ENCODE measurements at places on chromosomes 1 and 21.

DNA sequence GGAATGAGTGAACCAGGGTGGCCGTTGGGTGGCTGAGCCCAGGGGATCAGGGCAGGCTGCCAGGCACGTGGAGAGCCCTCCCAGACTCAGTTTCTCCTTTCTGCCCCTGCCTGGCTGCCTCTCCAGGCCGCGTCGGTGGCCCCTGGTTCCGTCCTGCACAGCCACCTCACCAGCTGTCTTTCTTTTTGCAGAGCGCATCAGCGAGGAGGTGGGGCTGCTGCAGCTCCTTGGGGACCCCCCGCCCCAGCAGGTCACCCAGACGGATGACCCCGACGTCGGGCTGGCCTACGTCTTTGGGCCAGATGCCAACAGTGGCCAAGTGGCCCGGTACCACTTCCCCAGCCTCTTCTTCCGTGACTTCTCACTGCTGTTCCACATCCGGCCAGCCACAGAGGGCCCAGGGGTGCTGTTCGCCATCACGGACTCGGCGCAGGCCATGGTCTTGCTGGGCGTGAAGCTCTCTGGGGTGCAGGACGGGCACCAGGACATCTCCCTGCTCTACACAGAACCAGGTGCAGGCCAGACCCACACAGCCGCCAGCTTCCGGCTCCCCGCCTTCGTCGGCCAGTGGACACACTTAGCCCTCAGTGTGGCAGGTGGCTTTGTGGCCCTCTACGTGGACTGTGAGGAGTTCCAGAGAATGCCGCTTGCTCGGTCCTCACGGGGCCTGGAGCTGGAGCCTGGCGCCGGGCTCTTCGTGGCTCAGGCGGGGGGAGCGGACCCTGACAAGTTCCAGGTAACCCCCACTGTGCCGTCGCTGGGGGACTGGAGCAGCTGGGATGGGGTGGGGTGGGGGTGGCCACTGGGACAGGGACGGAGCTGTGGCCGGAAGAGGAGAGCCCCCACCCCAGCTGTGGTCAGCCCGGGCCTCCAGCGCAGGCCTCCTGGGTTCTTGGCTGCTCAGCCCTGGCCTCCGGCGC, 63.3 kb downstream of the COL18A1 start:
- DNase-seq, result no peak

- DNase-seq, result peak; percentile 19
These were observed 33.5 kb upstream of the C1orf53 start for GRCh38 chr1:197868751-197869489.

GRCh38 chr21:46437096-46437498, 21.6 kb upstream of the DIP2A start:
- no peak for DNase-seq

- DNase-seq, result peak; percentile 26
These were observed 17.4 kb downstream of the PIK3C2B start for GRCh38 chr1:204477036-204477740.

DNA sequence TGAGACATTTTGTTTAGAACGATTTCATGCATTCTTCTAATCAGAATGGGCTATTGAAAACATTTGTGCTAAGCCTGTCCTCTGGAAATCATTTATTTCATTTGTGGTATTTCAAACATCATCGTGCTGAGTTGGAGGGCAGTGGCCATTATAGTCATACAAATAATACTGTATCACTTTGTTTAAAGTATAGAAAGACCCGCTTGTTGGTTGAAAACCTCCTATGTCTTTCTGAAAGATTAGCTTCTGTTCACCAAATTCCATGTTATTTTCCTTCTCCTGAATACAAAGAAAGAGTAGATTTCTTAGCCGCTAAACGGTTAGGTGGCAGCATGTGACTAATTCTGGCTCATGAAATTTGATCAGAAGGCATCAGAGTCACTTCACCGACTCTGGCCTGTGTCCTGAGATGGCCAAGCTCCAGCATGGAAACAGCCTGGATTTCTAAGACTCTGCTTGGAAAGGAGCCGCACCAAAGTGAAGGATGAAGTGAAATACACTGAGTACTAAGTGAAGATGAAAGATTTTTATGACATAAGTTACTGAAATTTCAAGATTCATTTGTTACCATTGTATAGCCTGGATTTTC, 355.1 kb downstream of the USP25 start:
- DNase-seq, result no peak

DNA sequence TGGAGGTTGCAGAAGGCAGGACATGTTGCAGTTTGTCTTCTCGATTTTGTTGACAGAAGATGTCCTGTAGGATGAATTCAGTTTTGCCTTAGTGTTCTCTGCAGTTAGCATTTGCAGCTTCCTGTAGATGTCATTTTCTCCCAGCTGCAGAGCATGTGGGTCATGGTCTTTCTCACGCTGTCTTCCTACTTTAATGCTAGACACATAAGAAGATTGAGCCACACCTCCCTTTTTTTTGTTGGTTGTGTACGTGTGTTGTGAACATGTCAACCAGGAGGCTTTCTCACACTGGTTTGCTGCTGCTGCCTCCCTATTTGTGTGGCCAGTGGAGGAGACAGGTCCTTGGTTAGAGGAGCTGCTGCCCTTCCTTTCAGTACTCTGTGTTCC, 110.7 kb downstream of the VPS13D start:
- DNase-seq, result no peak

DNA sequence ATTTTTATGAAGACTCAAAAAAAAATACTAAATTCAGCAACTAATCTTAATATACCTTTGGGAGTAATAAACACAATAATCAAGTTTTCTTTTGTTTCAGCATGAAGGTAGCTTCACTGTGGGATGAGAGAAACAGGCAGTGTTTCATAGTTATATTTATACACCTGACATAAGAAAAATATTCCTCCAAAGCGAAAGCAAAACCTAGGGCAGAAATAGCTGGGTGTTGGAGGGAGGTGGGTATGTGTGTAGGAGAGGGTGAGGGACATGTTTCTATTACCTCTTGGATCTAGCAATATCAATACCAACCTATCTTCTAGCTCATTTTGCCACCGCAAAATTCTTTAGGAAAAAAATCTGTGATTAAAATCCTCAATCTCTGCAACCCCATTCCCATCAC, 24.9 kb upstream of the MAN1A2 start:
- DNase-seq, result no peak

- DNase-seq, result no peak
These were observed 99.4 kb upstream of the EDEM3 start for GRCh38 chr1:184854036-184854435.

DNA sequence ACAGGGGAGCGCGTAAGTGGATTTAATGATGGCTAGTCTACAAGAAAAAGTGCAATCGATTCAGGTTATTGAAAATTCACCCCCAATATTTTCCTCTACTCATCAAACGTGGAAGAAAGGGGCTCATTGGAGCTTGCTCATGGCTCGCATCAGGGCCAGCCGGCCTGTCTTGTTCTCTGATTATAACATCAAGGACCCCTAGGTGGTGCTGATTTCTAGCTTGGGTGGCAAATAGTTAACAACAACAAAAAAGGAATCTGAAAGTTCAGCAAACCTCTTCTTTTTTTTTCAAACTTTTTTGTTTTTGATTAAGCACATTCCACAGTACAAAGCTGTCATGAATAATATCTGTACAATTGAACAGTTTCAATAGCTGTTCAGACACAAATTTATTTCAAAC, 35.8 kb upstream of the SOD1 start:
- no peak for DNase-seq

DNA sequence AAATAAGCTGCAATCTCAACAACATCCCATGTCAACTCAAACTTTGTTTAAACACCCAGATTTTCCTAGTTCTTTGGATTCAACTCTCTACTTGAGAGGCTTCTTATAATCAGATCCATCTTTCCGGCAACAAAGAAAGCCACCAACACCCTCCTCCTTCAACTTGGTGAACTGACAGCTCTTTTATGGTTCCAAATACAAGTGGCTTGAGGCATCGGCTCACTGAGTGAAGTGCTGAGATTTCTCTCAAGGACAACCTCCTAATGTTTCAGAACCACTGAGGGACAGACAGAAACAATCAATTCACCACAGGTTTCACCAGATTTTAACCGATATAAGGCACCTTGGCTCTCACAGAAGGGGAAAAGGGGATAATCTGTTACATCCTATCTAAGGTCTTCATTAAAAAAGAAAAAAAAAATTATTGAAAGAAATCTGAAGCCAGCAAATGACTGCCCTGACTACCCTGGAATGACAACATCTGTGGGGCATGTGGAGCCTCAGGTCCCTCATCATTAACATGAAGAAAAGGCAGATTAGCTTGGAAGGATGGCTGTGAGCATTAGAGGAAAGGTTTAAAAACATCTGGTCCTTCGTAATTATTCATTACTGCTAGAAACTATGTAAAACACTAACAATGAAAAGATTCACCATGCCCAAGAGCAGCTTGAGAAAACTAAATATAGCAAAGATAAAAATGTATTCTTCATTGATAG, 50.9 kb downstream of the PTPN14 start:
- DNase-seq, result no peak

DNA sequence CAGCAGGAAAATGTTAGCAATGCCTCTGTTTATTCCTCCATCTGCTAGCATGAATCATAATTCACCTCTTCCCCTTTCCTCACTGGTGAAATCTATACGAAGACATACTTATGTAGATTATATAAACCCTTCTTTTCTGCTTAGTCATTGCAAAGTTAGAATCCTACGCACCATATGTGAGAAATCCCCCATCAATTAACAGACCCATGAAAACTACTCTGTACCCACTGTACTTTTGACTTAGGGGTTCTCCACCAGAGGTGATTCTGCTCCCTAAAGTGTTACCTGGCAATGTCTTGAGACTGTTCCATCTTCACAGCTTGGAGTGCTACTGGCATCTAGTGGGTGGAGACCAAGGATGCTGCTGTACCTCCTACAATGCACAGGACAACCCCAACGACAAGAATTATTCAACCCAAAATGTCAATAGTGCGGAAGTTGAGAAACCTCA, 49.6 kb upstream of the KCTD3 start:
- no peak for DNase-seq

DNA sequence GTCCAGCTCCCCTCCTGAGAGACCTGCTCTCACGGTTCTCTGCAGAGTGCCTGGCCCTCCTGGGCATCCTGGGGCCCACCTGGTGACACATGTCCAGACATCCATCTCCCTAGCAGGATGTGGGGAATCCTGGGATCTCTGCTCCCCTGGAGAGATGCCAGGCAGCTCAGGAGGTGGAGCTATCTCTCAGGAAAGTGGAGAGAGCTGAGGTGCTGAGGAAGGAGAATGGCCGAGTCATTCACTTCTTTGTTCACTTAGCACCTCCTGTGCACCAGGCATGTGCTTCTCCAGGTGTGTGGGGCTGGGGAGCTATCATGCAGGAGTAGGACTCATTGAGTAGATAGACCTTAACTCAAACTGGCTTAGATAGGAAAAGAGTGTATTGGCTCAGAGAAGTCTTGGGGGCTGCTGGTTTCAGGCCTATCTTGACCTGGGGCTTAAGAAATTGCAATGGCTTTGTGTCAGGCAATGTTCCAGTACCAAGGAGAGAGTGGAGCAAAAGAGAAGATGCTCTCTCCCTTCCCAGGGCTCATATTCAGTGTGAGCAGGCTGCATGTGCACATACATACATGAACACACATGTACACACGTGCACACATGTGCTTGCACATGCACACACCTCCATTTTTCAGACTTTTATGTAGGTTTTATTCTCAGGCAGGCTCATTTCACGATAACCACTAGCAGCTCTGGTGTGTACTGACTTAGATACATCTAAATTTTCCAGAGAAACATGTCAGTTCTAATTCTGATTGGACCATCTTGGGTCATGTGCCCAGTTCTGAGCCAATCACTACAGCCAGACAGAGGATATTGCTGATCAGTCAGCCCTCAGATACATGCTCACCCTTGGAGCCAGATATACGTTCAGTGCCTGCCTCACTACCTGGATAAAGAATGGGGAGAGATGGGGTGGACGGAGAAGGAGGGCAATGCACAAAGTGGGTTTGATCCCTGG, 437.6 kb downstream of the PTPRU start:
- no peak for DNase-seq

DNA sequence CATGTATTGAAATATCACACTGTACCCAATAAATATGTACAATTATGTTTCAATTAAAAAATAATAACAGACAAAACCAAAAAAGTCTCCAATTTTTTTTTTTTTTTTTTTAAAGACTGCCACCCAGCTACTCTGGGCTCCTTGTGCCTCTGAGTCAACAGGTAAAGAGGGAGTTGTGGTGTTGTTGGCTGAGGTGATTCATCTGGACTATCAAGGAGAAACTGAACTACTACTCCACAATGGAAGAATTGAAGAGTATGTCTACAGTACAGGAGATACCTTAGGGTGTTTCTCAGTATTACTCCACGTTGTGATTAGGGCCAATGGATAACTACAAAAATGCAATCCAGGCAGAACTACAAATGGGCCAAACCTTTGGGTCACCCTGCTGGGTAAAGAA, 67.9 kb downstream of the SCMH1 start:
- no peak for DNase-seq

- DNase-seq, result no peak
These were observed 10.3 kb upstream of the FAM89A start for GRCh38 chr1:231050395-231050794.

- DNase-seq, result no peak
These were observed 97.5 kb upstream of the KCNJ6 start for GRCh38 chr21:38013741-38014140.

GRCh38 chr21:21200103-21200938, 202.1 kb downstream of the NCAM2 start:
- no peak for DNase-seq

GRCh38 chr1:94160811-94161210, 39.9 kb upstream of the ABCA4 start:
- no peak for DNase-seq

DNA sequence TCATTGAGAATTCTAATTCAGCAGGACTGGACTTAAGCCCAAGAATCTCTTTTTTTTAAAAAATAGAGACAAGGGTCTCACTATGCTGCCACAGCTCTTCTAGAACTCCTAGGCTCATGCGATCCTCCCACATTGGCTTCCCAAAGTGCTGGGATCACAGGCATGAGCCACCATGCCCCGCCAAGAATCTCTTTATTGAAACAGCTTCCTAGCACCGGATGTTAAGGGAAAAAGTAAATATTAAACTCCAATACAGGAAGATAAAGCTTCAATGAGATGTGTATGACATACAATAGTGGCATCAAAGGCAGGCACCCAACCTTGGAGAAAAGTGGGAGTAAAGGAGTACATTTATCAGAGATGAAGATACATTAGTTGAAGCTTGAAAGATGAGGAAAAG, 25.5 kb downstream of the PUM1 start:
- no peak for DNase-seq

All from T47D (cell line).